ENCODE measurements at places on chromosomes 6 and 20.

GRCh38 chr20:36574366-36575135, 1.2 kb downstream of the TGIF2 start:
- DNase-seq, result peak; percentile 80

DNA sequence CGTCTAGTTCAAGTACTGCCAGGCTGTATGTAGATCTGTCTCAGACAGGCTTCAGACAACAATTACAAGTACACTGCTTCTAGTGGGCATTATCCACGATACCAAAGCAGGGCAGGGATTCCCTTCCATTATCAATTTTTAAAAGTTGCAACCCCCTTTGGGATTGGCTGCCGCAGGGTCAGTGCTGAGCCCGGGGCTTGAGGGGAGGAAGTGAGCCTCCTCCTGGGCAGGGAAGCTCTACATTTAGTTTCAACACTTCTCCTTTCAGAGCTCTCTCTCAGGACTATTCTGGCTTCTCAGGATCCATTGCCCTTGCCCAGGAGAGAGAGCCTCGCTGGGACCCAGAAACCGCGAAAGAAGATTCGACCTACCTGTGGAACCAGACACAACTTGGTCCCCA, 1.5 kb downstream of the HTR1B start:
- DNase-seq, result no peak

- no peak for DNase-seq
These were observed 177.6 kb downstream of the ZMYND8 start for GRCh38 chr20:47178851-47179250.

- DNase-seq, result no peak
These were observed 162.8 kb downstream of the ZFAND3 start for GRCh38 chr6:37982317-37982716.

GRCh38 chr6:43942011-43942442, 172.0 kb downstream of the VEGFA start:
- DNase-seq, result no peak

GRCh38 chr6:12709116-12709515, 7.5 kb upstream of the PHACTR1 start:
- no peak for DNase-seq

DNA sequence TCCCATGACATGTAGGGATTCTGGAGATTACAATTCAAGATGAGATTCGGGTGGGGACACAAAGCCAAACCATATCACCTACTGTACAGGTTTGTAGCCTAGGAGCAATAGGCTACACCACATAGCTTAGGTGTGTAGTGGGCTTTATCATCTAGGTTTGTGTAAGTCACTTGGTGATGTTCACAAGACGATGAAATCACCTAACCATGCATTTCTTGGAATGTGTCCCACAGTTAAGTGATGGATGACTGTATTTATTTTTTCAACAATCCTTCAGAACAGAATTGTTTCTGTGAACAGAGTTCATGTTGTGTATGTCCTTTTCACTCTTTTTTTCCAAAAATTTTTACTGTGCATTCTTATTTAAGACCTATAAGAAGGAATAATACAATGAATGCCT, 76.1 kb downstream of the DTD1 start:
- no peak for DNase-seq

DNA sequence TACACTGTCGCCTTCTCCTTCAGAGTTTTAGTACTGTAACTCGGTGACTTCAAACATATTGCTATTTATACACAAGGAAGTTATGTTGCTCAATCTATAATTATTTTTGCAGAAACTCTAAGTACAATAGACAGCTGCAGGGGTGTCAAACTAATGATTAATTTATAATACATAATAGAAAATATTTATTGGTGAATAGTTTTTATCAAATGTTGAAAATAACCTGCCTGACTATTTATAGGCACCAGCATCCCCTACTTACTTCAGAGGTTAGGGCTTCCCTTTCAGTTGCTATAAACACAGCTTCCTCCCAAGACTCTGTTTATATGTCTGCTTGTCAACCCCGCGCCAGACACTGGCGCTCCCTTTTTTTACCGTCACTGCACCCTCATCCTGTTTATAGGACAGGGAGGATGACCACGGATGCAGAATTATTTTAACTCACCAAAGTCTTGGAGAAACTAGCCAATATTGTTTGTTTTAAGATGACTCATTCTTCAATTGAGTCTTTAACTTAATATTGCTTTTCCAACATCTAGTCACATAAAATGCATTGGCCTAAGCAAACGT, 225.0 kb downstream of the ALDH8A1 start:
- DNase-seq, result no peak

- no peak for DNase-seq
These were observed 24.3 kb upstream of the IL17A start for GRCh38 chr6:52161689-52162438.

DNA sequence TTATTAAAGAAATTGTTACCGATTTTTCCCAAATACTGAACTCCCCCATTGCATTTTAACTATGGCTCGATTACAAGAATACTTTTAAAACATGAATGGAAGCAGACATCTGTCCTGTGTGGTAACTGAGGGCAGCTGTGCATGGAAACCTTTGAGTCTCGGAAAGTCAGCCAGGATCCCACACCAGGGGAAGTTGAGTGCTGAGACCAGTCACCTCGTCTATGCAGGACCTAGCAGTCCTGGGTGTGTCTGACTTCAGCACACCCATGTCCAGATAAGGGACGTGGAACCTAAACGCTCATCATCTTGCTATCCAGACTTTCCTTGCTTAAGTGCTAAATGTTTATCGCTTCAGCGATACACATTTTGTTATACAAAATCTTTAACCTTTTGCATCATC, 6.1 kb downstream of the RIN2 start:
- no peak for DNase-seq

GRCh38 chr6:6793388-6794250, 205.1 kb downstream of the LY86 start:
- no peak for DNase-seq

- no peak for DNase-seq
These were observed 637.8 kb upstream of the EYS start for GRCh38 chr6:66344796-66345195.

- DNase-seq, result no peak
These were observed 908.0 kb downstream of the QKI start for GRCh38 chr6:164322533-164322932.

GRCh38 chr20:46119028-46119546, 973 bp downstream of the CD40 start:
- no peak for DNase-seq
